ENCODE measurements at places on chromosomes 3 and 15.

DNA sequence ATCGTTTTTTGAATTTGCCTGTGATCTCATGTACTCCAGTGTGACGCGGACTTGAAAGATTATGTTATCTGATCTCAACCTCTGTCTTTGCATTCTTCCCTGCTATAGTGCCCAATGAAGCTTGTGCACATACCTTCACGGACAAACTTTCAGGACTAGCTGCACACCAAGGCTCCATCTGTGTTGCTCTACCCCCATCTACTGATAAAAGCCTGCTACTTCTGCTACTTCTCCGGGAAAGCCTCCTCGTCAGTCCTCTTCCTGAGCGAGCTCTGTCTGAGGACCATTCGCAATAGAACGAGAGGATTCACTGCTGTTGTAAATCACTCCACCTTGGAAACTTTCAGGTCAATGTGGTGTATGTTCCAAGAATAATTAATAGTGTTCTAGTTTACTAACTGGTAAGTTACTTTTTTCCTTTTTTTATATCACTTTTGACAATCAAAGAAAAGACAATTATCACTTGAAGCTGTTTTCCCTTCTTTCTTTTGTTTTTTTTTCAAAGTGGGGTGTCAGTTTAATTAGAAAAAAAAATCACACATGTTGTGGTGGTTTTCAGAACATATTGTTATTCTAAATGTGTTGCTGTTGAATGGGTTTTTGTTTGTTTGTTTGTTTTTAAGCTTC is 217.6 kb downstream of the ARRDC4 start:
- DNase-seq: no peak

GRCh38 chr3:178603735-178604134 is 67.5 kb downstream of the KCNMB2 start:
- no peak for DNase-seq

DNA sequence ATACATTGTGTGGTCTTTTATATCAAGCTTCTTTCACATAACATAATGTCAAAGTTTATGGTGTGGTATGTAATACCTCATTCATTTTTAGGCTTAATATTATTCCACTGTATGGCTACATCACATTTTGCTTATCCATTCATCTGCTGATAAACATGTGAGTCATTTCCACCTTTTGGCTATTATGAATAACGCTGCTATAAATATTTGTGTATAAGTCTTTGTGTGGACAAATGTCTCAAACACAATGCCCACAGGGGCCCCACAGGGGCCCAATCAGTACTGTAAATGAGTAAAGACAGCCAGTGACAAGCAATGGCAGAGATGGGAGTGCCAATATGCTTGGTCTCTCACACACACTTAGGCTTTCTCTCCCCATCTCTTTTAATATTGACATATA is 54.2 kb downstream of the PIK3R4 start:
- no peak for DNase-seq

DNA sequence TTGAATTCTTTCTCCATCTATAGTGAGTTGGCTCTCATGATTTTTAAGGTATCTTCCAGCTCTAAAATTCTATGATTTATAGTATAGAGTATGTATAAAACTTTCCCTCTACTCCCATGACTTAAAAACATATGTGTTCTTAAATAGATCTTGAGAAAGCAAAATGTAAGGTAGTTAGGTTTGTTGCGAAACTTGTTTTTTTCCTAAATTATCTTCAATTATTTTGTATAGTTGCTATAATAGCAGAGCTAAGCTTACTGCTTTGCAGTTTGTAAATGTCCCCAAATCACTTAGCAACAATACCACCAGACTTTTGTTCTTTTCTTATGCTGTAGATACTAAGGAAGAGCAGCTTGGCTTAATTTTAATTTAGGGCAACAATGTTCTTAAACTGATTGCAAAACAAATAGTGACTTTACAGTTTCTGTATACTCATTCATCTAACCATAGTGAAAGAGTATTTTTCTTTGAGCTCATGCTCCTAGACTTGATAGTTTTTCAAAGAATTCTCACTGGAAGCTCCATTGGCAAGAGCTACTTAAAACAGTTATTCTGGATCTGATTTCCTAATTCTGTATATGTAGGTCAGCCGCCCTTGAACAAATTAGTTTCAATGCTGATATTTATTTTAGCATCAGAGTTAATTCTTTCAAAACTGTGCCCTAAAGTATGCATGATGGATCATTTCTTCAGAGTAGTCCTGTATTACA is 61.2 kb downstream of the LYSMD4 start:
- DNase-seq: no peak

DNA sequence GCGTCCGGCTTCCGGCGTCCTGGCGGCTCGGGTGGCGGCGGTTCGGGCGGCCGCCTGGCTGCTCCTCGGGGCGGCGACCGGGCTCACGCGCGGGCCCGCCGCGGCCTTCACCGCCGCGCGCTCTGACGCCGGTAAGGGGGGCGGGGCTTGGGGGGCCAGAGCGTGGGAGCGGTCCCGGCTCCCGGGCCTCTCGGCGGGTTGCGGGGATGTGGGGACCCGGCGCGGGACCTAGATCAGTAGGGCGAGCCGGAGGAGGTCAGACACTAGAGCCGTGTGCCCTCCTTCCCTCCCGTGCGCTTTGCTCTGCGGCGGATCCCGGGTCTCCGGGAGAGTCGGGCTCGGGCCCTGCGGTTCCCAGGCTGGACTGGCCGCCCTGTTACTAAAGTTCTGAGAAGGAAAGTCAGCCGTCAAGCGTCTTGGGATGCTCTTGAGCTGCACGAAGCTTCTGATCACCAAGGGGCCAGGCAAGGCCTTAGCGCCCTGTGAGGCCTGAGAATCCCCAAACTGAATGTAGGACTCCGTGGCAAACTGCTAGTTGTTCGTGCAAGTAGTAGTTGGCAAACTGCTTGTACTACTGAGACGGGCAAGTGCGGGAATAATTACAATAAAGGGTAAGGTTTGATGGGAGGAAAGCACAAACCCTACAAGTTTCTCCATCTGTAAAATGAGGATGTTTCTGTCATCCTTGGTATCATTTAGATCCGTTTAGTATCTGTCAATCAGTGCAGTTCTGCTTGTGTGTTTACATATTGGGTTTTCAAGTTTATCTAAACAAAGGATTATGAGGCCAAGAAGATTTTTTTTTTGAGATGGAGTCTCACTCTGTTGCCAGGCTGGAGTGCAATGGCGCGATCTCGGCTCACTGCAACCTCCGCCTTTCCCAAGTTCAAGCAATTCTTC is 587 bp downstream of the PIGX start:
- peak; percentile 81 for DNase-seq
